ENCODE measurements at places on chromosomes 7 and 10. TPM values are rescaled to one million over a fixed set of nuclear protein-coding genes. Genes with fewer than 3 reads are reported as not detected.

The COL13A1 gene
- total RNA-seq = 0.43 TPM

DNA sequence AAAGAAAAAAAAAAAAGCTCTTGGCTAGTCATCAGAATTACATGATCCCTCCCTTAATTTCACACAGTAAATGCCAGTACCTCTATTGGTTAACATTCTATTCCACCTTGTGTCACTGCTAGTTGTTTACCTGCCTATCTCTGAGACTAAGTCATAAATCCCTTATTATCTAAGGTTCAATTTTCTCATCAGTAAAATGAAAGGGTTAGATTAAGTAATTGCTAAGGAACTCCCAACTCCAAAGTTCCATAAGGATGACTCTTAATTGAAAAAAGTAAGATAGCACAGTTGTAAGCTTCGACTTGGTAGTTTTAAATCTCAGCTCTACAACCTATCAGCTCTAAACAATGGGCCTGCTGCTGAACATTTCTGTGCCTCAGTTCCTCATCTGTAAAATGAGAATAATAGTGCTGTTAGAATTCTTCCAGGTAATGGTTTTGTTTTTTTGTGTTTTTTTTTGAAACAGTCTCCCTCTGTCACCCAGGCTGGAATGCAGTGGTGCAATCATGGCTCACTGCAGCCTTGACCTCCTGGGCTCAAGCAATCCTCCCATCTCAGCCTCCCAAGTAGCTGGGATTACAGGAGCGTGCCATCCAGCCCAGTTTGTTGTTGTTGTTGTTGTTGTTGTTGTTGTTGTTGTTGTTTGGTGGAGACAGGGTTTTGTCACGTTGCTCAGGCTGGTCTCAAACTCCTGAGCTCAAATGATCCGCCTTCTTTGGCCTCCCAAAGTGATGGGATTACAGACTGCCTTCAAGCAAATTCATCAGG, 35.6 kb downstream of the SRPK2 start:
- H3K4me3 ChIP-seq = no peak overlapping the region
- H3K36me3 ChIP-seq = no peaks in the 10 kb centered on the region
- peak overlapping the region; percentile 85 for H3K27ac ChIP-seq
- H3K27me3 ChIP-seq = no peaks in the 10 kb centered on the region

DNA sequence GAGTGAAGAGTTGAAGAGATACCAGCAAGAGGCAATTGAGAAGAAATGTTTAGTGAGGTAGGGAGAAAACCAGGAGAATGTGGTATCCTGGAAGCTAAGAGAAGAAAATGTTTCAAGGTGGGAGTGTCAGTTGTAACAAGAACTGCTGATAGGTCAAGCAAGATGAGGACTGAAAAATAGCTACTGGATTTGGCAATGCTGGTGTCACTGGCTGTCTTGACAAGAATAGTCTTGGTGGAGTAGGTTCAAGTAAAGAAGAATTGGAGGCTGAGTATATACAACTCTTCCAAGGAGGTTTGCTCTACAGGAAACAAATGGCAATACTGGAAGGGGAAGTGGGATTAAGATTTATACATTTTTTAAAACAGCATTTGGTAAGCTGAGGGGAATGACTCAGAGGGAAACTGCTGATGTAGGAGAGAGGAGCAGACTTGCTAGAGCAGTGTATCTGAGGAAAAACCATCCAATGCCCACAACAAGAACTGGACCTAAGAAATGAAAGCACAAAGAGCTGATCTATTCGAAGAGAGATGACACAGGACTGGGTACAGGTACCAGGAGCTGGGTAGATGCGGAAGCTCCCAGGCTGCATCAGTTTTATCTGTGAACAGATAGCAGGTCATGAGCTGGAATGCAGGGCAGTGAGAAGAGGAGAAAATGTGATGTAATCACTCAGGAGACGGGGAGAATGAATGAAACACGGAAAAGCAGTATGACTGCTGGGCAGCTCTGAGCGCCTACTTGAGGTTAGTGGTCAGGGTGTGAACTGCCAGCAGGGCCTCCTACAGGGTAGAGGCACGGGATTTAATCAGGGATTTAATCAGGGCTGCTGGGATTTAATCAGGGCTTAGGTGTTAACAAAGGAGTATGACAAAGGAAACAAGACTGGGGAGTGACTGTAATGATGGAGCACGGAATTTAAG, 34.5 kb downstream of the FAM25A start:
- no peak overlapping the region for H3K4me3 ChIP-seq
- H3K4me1 ChIP-seq = no peaks in the 10 kb centered on the region
- H3K36me3 ChIP-seq = peaks cover 22% of the 10 kb centered on the region
- DNase-seq = no peak

GRCh38 chr7:18206331-18206730, 178.7 kb upstream of the PRPS1L1 start:
- H3K4me3 ChIP-seq = no peak overlapping the region
- H3K27me3 ChIP-seq = no peaks in the 10 kb centered on the region
- H3K36me3 ChIP-seq = no peaks in the 10 kb centered on the region
- DNase-seq = no peak

GRCh38 chr10:112078003-112078402, 105.6 kb downstream of the GPAM start:
- H3K4me3 ChIP-seq = no peak overlapping the region
- no peak overlapping the region for H3K27ac ChIP-seq
- peaks cover 5% of the 10 kb centered on the region for H3K27me3 ChIP-seq
- DNase-seq = no peak
- no peaks in the 10 kb centered on the region for H3K36me3 ChIP-seq
- no peaks in the 10 kb centered on the region for H3K4me1 ChIP-seq

- H3K27me3 ChIP-seq = no peaks in the 10 kb centered on the region
- DNase-seq = no peak
- no peaks in the 10 kb centered on the region for H3K36me3 ChIP-seq
- H3K4me1 ChIP-seq = peaks cover 47% of the 10 kb centered on the region
These were observed 50.3 kb downstream of the SLIT1 start for GRCh38 chr10:97135464-97135863.

DNA sequence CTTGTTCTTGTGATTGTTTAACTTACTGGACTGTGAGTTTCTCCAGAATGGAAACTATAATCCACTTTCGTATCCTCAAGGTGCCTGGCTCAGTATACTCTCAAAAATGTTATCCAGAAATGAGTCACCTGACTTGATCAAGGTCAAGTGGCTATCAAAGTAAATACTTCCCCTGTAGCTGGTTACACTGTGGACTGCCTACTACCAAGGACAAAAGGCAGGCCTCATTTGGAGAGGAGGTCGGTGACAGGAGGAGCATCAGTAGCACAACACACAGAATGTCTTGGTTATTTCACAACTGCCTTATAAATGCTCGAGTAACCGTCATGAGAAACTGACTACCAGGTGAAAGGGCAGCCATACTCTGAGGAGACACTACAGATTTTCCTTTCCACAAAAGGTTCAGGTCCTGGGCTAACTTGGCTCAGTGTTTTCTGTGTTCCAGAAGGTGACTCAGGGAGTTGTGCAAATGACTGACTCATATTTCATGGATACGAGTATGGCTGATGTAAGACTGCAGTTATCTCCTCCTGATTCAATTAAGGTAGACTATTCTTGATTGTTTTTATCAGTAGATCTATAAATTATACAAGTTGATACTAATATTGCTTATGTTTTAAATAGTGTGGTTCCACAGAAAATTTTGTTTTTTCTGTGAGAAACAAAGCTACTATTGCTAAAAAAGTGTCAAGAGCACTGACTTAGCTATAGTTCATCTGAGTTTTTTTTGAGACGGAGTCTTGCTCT, 4.2 kb upstream of the CCNY start:
- H3K4me1 ChIP-seq = peaks cover 14% of the 10 kb centered on the region
- H3K36me3 ChIP-seq = peaks cover 6% of the 10 kb centered on the region
- no peak for DNase-seq
- H3K27ac ChIP-seq = peak overlapping the region; percentile 26
- H3K27me3 ChIP-seq = no peaks in the 10 kb centered on the region
